ENCODE measurements at places on chromosomes 5 and 9.

DNA sequence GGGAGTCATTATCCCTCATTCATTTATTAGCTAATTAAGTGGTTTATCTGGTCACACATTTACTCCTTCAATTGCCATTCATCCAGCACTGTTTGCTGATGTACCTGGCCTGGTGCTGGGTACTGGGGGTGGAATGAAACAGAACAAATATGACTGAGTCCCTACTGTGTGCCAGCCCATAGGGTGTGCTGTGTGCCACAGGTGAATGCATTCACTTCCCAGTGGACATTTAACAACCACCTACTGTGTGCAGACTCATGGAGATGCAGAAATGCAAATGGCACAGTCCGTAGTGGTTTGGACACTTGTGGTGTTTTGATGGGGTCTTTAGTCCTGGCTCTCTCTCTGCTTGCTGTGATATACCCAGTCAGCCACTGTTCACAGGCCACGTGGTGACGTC lies 10.5 kb downstream of the NEK6 start:
- no peak for DNase-seq

DNA sequence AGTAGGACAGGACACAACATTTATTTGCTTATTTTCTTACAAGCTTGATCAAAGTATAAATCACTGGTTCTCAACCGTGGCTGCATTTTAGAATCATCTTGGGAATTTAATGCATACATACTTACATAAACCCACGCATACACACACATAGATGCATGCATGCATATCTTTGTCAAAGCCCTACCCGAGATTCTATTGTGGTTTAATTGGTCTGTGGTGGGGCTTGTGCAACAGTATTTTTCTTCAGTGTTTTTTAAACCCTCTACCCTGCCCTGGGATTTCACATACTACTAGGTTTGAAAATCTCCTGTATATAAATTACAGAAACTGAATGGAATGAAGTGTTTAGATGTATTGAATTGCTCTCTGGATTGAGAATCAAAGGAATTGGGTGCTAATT lies 1166.2 kb downstream of the MAT2B start:
- no peak for DNase-seq

DNA sequence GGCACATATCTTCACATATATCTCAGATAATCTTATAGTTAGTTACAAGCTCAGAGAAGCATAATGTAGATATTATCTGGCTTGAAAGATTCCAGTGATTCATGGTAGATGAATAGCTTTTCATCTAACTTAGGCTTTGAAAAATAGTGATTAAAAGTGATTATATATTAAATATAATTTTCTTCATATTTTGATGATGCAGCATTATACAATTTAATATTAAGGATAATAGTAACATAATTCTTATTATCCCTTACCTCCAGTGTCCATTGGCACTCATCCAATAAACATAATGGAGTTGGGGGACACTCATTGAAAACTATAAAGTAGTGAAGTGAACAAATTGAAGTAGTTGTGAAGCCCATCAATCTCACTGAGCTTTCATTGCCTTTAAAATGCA lies 35.8 kb downstream of the NMUR2 start:
- no peak for DNase-seq

DNA sequence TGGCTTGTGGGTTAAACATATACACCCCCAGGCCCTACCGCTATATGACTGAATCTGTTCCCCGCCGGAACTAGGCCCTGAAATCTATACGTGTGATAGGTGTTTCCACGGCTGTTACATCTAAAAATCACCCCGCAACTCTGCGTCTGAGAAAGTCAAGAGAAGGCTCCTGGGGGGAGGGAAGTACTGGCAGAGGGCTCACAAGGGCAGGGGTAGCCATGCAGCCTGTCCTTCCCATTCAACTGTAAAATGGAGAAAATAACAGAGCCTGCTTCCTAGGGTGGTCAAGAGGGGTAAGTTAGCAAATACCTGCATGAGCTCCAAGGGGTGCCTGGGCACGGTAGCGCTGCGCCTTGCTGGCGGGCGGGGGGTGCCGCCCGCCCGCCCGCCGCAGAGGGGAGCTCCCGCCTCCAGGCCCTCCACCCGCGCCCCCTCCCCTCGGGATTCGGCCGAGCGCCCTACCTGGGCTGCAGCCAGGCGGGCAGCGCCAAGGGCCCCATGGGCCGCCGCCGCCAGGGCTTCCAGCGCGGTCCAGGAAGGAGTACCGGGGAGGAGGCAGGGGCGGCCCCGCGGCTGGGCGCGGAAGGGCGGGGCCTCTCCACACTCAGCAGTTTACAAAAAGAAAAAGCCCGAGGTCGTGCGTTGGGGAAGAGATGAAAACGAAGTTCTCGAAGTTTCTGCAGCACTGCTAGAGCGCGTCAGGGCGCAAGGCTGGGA lies at the start of gene HACD4:
HACD4 (minus strand) TSS at position 550 of the 717 bp plus-strand sequence; CDS start at position 500, 50 bp downstream.
- peak; percentile 90 for DNase-seq

GRCh38 chr5:173237875-173238220 lies 2.8 kb upstream of the NKX2-5 start:
- DNase-seq = peak; percentile 70

- peak; percentile 84 for DNase-seq
Observed at GRCh38 chr9:135480071-135480939, 723 bp downstream of the PPP1R26 start.

DNA sequence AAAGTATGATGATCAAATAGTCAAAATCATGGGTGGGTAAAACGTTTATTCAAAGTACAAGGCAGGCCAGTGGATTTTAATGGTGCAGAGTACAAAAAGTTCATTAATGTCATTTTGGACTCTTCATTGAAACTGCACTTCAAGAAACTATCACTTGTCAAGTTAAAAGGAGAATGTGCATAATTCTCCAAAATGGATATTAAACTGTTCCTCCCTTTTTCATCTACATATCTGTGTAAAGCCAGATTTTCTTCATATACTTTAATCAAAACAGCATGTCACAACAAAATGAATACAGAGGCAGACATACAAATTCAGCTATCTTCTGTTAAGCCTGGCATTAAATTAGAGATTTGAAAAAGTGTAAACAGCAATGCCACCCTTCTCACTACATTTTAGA lies 401.6 kb downstream of the NR2F1-AS1 start:
- DNase-seq = no peak

- DNase-seq = no peak
Observed at GRCh38 chr5:128826275-128826674, 139.0 kb upstream of the SLC27A6 start.

- no peak for DNase-seq
Observed at GRCh38 chr5:4551034-4551433, 589.1 kb upstream of the ADAMTS16 start.

DNA sequence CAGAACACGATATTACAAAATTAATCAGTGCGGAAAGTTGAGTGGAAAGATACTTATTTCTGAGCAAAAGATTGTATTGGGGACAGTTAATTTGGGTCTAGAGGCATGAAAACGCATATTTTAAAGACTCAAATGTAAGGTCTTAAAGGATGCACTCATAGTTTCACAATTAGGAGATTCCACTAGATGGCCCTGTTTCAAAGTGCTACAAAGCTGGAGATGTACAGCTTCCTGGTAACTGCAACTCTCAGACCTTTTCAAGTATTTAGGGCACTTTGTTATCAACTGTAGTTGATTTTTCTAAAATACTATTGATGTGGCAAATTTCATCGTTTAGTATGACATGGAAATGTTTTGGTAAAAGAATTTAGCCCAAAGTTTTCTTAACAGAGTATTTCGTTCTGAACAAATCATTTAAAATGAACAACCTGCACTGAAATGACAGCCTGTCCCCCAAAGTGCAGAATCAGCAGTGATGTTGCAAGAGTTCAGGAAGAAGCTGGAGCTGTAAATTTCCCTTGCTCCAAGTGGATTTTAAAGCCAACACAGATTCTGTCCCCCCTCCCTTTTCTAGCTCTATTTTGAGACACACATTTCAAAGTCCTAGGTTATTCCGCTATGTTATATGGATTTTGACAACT lies 16.2 kb upstream of the NDUFB6 start:
- peak; percentile 48 for DNase-seq

DNA sequence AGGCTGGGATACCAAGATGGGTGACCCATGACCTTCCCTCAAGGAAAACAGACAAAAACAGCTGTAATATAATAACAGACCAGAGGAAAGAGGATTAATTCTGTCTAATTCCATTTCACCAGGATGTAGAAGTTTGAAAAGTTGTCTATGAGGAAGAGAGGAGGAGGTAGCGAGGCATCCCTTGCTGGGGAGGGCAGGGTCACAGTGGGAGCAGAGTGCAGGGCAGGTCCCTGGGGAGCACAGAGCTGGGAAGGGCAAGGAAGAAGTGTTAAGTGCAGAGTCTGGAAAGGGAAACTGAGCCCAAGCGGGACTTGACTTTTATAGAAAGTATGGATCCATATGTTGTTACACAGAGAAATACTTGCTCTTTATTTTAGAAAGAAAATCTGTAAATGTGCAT lies 210.6 kb downstream of the CD180 start:
- DNase-seq = no peak

- DNase-seq = peak; percentile 83
Observed at GRCh38 chr9:133133681-133134387, 12.8 kb upstream of the RALGDS start.

DNA sequence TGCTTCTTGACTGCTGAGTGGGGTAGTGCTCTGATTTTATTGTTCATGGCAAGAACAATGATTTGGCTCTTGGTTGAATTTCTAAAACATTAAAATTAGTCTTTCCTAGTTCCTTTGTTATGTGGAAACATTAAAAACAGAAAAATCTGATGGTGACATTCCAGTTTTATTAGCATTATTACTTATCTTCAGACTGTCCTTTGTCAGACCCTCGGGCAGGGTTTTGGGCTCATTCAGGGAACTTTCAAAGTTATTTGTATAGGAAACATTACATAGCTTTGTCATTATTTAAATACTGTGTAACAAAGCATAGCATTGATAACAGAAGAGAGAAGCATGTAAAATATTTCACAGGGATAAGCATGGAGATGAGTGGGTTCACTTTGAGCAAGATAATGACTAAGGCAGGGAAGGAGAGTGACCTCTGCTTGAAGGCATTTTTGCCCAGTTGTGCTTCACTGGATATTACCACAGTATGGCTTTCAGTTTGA lies 119.9 kb downstream of the KDM4C start:
- DNase-seq = no peak

GRCh38 chr5:32722957-32723356 lies 11.8 kb downstream of the NPR3 start:
- no peak for DNase-seq

Measured in H7 (cell line).